Aorta (tissue), 5 donors: ENCODE measurements at places on chromosomes 6 and 20. TPM values are rescaled to one million over a fixed set of nuclear protein-coding genes. Genes with fewer than 3 reads are reported as not detected.

- H3K27ac ChIP-seq = no peak overlapping the region
- no peaks in the 10 kb centered on the region for H3K27me3 ChIP-seq
- H3K4me3 ChIP-seq = no peak overlapping the region
- no peaks in the 10 kb centered on the region for H3K36me3 ChIP-seq
- H3K4me1 ChIP-seq = no peaks in the 10 kb centered on the region
Measured at GRCh38 chr6:121247386-121247785, 86.9 kb downstream of the TBC1D32 start.

The PPP1R3G gene
- total RNA-seq = 1.7 TPM

DNA sequence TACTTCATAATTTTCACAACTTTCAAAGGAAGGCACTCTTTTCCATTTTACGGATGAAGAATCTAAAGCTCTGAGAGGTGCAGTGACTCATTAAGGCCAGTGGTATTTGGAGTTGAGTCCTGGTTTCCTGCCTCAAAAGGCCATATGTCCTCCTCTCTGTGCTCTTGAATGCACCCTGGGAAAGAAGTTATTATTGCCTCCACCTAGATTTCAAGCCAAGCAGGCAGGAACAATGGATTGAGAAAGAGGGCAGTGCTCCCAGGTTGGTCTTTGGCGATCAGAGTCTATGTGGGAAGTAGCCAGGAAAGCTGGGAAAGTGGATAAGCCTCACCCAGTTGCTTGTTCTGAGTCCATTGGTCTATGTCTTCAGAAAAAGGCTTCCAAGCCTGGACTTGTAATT, 165.0 kb downstream of the MAFB start:
- no peak overlapping the region for H3K4me3 ChIP-seq
- no peak for DNase-seq
- no peaks in the 10 kb centered on the region for H3K36me3 ChIP-seq
- no peaks in the 10 kb centered on the region for H3K4me1 ChIP-seq
- no peak overlapping the region for H3K27ac ChIP-seq
- H3K27me3 ChIP-seq = no peaks in the 10 kb centered on the region

DNA sequence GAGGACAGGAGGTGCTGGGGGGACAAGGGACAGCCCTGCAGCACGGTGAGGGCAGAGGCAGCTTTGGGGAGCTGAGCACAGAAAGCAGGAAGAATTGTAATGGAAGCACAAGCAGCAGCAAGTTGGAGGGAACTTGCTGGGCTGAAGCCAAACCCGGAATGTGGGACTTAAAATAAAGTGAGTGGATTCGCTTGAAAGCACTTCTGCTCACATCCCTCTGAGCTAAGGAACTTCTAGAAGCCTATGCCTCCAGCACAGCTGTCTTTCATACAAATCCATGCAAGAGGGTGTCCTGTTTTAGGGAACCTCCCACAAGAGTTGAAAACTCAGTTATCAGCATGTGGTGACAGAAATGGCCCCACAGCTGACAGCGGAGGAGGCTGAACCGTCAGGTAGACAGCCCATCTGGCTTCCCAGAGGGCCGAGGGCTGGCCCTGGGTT, 71.4 kb upstream of the MLN start:
- no peak overlapping the region for H3K27ac ChIP-seq
- no peaks in the 10 kb centered on the region for H3K4me1 ChIP-seq
- H3K4me3 ChIP-seq = no peak overlapping the region
- no peak for DNase-seq
- no peaks in the 10 kb centered on the region for H3K36me3 ChIP-seq

DNA sequence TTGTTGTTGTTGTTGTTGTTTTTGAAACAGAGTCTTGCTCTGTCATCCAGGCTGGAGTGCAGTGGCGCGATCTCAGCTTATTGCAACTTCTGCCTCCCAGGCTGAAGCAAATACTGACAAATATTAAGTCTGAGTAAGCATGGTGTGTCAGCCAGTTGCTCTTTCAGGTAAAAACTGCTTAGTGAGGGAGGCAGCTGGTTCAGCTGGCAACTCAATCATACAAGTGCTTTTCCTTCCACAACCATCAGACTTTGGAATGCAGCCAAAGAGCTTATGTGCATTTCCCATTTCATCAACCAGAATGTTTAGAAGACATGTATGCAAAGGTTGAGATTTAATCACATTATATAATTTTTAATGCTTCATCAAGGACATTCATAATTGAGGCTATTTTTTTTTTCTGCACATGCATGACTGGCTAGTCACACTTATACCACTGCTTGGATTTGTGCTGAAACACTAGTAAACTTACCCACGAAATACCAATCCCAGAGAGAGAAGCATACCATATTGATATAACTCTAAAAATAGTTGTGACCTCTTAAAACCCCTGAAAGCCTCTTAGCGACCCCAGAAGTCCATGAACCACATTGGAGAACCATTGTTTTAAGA, 56.0 kb downstream of the CLIC5 start:
- no peak overlapping the region for H3K4me3 ChIP-seq
- no peaks in the 10 kb centered on the region for H3K4me1 ChIP-seq
- no peaks in the 10 kb centered on the region for H3K36me3 ChIP-seq
- DNase-seq = no peak

GRCh38 chr20:63837479-63837878, 6.4 kb upstream of the ZBTB46 start:
- H3K27me3 ChIP-seq = no peaks in the 10 kb centered on the region
- H3K27ac ChIP-seq = no peak overlapping the region
- H3K36me3 ChIP-seq = no peaks in the 10 kb centered on the region
- no peak for DNase-seq

DNA sequence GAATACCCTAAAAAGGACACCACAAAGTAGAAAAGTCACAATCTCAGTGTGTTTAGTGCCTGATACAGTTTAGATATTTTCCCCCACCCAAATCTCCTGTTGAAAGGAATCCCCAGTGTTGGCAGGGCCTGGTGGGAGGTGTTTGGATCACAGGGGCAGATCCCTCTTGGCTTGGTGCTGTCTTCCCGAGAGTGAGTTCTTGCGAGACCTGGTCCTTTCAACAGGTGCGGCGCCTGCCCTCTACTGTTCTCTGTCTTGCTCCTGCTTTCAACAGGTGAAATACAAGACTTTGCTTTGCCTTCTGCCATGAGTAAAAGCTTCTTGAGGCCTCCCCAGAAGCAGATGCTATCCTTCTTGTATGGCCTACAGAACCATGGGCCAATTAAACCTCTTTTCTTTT, 534.3 kb upstream of the NRSN1 start:
- H3K27ac ChIP-seq = no peak overlapping the region
- H3K4me3 ChIP-seq = no peak overlapping the region
- DNase-seq = no peak
- no peaks in the 10 kb centered on the region for H3K27me3 ChIP-seq

DNA sequence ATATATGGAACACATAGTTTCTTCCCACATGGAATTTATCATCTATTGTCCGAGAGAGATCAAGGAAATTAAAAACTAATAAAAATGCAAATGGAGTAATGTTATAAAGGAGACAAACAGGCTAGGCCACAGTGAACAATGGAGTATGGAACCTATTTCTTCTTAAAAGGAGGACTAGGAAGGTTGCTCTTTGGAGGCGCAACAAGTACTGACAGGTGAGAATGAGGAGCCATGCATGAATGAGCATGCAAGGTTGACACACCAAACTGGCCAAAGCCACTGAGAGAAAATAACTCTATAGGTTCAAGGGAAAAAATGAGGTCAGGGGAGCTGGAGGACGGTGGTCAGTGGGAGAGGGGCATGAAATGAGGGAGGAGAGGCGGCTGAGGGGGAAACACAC, 40.9 kb downstream of the PSMB1 start:
- DNase-seq = no peak
- H3K27me3 ChIP-seq = no peaks in the 10 kb centered on the region
- H3K36me3 ChIP-seq = no peaks in the 10 kb centered on the region
- H3K4me1 ChIP-seq = no peaks in the 10 kb centered on the region
- H3K27ac ChIP-seq = no peak overlapping the region

- H3K36me3 ChIP-seq = no peaks in the 10 kb centered on the region
- H3K27ac ChIP-seq = no peak overlapping the region
- H3K4me3 ChIP-seq = no peak overlapping the region
- no peaks in the 10 kb centered on the region for H3K27me3 ChIP-seq
- no peaks in the 10 kb centered on the region for H3K4me1 ChIP-seq
Measured at GRCh38 chr6:161639772-161640171, 365.9 kb upstream of the AGPAT4 start.

The CCDC28A gene
- 8.9 TPM for total RNA-seq

GRCh38 chr6:130765181-130765727, 62.0 kb upstream of the SMLR1 start:
- H3K4me3 ChIP-seq = no peak overlapping the region
- H3K36me3 ChIP-seq = no peaks in the 10 kb centered on the region
- no peaks in the 10 kb centered on the region for H3K4me1 ChIP-seq
- no peak for DNase-seq

The KCNQ2 gene
- not detected for total RNA-seq

- H3K36me3 ChIP-seq = no peaks in the 10 kb centered on the region
- H3K27ac ChIP-seq = no peak overlapping the region
- H3K4me1 ChIP-seq = no peaks in the 10 kb centered on the region
Measured at GRCh38 chr6:33294086-33294823, 4.5 kb downstream of the RGL2 start.

The SLC17A2 gene
- total RNA-seq = not detected

- no peak overlapping the region for H3K27ac ChIP-seq
- H3K4me1 ChIP-seq = no peaks in the 10 kb centered on the region
- H3K36me3 ChIP-seq = no peaks in the 10 kb centered on the region
- no peak for DNase-seq
Measured at GRCh38 chr6:157135691-157136090, 187.6 kb downstream of the TMEM242 start.

GRCh38 chr6:51855310-51856082, 231.9 kb downstream of the PKHD1 start:
- H3K36me3 ChIP-seq = no peaks in the 10 kb centered on the region
- no peak for DNase-seq
- no peak overlapping the region for H3K27ac ChIP-seq
- H3K27me3 ChIP-seq = no peaks in the 10 kb centered on the region
- no peak overlapping the region for H3K4me3 ChIP-seq
- no peaks in the 10 kb centered on the region for H3K4me1 ChIP-seq

The WASF1 gene
- 8.9 TPM for total RNA-seq

The LY6G6C gene
- total RNA-seq = not detected

The ULBP1 gene
- total RNA-seq = not detected

DNA sequence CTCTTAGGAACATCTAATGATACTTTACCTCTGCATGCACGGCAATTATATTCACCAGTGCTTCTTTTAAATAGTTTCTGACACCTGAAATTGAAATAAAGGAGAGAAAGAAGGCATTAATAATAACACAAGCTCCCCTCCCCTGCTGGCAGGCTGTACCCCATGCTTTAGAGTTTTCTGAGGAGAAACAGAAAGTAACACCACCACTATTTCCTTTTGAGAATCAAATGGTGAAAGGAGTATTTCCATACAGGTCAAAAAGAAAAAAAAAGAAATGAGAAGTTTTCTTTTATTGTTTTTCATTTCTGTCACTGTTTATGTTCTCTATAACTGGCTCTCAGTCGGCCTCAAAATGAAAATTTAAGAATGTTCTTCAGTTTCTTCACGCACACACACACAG, 108.1 kb downstream of the IRF4 start:
- no peaks in the 10 kb centered on the region for H3K4me1 ChIP-seq
- H3K4me3 ChIP-seq = no peak overlapping the region
- H3K36me3 ChIP-seq = peaks cover 8% of the 10 kb centered on the region
- H3K27me3 ChIP-seq = no peaks in the 10 kb centered on the region
- no peak overlapping the region for H3K27ac ChIP-seq

The ULBP2 gene
- 0.68 TPM for total RNA-seq

DNA sequence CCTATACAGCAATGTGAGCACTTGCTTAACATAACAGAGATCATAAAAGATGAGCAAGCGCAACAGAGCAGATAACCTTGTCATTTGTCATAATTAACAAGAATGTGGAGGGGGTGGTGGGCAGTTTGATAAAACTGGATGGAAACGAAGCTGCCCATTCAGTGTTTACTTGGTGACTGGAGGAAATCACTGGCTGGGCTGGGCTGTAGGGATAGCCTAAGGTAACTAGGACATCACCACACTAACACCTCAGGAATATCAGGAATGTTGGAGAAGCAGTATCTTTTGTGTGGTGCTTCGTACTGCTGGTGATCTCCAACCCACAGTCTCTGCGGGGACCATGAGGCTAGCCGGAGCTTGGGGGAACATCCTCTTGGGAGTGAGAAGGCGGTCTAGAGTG, 218.4 kb downstream of the HIVEP2 start:
- no peak overlapping the region for H3K4me3 ChIP-seq
- H3K27ac ChIP-seq = no peak overlapping the region
- no peaks in the 10 kb centered on the region for H3K4me1 ChIP-seq

- H3K4me3 ChIP-seq = no peak overlapping the region
- no peaks in the 10 kb centered on the region for H3K4me1 ChIP-seq
- H3K36me3 ChIP-seq = no peaks in the 10 kb centered on the region
- no peak overlapping the region for H3K27ac ChIP-seq
- no peak for DNase-seq
Measured at GRCh38 chr20:20926222-20926905, 179.8 kb downstream of the LINC00237 start.
